ENCODE measurements at places on chromosomes 4 and X.

GRCh38 chr4:20506827-20507226, 193.4 kb upstream of the PACRGL start:
- peak; percentile 72 for DNase-seq

- no peak for DNase-seq
Observed at GRCh38 chr4:151864068-151864467, 103.3 kb upstream of the GATB start.

DNA sequence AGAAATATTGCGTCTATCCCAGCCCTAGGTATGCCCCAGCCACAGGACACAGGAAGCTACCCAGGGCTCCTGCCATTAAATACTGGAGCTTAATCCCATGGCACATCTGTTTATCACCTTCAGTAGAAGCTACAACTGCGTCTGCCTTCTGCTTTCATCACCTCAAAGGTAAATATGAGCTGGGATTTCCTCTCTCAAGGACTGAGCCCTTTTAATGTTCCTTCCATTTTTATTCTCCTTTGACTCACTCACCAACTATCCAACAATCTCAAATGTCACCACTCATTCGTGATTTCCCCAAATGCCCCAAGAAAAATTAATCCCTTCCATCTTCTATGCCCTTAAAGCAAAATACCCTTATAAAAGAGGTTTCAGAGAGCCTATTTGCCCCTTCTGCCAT, 1.8 kb upstream of the MID1 start:
- no peak for DNase-seq

DNA sequence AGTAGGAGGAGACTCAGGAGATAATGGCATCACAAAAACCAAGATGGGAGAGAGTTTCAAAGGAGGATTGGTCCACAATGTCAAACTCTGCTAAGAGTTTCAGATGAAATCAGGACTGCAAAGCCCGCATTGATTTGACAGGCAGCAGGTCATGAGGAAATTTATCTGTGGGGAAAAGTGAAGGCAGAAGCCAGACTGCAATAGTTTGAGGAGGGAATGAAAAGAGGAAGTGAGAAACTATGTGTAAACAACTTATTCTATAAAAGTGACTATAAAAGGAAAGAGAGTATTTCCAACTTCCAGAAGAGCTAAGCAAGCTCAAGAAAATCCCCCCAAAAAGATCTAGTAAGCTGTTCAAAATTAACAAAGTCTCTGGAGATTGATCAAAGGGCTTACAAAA, 66.3 kb upstream of the DGKK start:
- DNase-seq = no peak

- no peak for DNase-seq
Observed at GRCh38 chrX:101206471-101206870, 13.1 kb upstream of the DRP2 start.

DNA sequence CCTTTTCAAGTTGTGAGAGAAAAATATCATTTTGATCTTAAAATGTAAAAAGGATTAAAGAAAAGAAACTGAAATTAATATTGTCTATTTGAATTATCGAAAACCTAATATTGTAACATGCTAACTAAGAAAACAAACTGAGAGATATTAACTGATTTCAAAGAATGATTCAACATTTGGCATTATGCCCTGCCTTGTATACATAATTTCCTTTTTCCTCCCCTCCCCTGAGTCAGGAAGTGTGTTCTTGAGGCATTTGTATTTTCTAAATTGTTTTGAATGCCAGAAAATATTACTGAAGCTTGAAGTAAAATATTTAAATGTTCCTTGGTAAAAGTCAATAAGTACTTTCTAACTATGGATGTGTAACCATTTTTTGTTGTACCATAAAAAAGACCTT, 49.4 kb downstream of the RPS6KA3 start:
- DNase-seq = peak; percentile 46

Measured in HS-5 (cell line).